Fibroblast of skin of right quadriceps (primary cell): ENCODE measurements at places on chromosomes 5 and 9.

- peak; percentile 33 for DNase-seq
Observed at GRCh38 chr5:141692919-141693725, 11.1 kb upstream of the ARAP3 start.

- no peak for DNase-seq
Observed at GRCh38 chr9:125747765-125748445, 732 bp downstream of the PBX3 start.

DNA sequence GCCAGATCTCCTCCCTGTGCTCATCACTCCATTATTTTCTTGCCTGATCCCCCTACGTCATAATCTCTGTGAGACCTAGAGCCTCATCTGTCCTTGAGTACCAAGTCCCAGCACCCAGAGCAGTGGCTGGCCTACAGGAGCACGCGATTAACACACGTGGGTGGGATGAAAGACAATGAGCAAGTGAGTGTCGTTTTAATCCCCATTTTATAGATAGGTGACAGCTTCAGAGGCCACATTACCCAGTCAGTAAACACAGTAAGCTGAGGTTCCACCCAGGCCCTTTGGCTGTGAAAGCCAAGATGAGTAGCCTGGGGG is 17.3 kb downstream of the TRUB2 start:
- DNase-seq = peak; percentile 12

DNA sequence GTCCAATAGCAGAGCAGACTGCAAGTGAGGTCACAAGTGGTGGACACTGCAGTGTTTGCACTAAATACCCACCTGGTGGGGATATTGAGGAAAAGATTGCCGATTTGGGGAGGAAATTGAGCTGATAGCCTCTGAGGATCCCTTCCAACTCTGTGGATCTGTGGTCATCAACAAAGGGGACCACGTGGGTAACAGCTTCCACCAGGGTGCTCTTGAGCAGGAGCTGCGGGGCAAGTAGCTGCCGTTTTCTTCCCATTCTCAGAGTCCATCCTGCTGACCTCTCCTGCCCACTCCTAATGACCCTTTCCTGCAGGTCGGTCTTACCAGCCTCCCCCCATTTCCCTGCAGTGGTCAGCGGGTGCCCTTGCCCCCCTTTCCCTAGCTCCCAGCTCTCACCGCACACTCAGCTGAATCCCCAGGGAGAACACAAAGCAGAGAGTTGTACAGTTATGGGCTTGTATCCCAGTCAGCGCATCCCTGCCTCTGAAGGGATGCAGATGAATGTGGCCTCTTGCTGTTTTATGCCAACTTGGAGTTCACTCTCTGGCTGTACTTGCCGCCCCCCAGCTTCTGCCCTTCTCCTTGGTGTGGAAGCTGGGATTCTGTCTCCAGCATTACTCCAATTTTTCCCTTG is 18.0 kb downstream of the DAPK1 start:
- DNase-seq = no peak

- peak; percentile 10 for DNase-seq
Observed at GRCh38 chr5:149826574-149826973, 96.5 kb downstream of the PPARGC1B start.

DNA sequence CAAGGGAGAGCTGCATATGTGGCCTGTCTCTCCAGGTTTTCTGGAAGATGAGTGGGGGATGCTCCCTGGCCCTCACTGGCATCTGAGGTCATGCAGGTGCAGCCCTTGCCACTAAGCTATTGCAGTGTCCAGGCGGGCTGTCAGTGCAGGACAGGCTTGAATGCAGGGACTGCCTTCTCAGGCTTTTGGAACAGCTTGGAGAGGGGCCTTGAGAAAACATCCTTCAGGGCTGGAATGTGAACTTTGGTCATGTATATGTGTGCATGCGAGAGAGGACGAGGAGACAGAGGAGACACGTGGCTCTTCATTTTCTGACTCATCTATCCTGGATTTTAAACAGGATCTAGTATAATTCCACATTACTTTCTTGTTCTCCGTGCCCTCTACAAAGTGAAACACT is 90.3 kb downstream of the MACROH2A1 start:
- DNase-seq = peak; percentile 79

GRCh38 chr5:65190328-65191053 is 291.2 kb downstream of the ADAMTS6 start:
- DNase-seq = peak; percentile 99

GRCh38 chr5:57659886-57660285 is 177.3 kb upstream of the ACTBL2 start:
- no peak for DNase-seq

DNA sequence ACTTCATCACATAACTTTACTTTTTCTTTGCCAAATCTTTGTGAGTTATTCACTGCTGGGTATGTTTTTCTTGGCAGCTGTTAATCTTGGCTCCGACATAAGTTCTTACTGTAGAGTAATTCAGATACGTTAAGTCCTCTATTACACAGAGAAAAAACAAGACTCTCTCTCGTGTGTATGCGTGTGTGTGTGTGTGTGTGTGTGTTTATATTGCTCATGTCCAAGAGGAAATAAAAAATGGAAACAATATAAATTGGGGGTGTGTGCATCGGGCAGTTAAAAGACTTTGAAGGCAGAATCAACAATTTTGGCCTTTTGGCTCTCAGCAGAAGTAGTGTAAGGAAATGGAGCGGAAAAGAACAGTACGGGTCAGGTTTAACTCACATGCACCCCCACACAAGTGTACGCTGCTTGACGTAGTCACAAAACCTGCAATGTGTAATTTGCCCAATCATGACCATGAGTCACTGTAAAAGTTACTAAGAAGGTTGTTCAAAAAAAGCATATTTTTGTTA is 67.2 kb upstream of the IFNE start:
- DNase-seq = peak; percentile 96

DNA sequence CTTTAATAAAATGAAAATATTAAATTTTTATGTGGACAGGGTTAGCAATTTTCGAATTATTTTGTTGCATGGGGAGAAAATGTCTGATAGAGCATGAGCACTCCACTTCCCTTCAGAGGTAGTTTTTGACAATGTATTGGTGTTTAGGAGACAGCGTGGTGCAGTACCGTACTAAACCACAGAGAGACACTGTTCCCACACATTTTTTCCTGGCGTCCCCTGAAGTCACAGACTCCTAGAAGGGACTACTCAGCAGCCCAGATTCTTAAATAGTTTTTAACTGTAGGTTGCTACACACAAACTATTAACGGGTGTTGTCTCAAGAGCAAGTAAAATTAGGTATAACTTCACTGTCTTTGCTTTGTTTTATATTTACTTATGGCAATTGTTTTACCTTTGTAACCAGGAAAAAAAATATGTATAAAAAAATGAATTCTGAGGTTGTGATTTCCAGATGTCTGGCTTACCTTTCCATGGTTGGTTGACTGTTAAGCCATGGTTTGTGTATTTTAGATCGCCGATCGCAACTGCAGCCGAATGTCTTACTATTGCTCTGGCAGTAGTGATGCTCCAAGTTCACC is 171.2 kb downstream of the DOCK8 start:
- peak; percentile 47 for DNase-seq

GRCh38 chr9:9799287-9799686 is 813.5 kb downstream of the PTPRD start:
- no peak for DNase-seq

DNA sequence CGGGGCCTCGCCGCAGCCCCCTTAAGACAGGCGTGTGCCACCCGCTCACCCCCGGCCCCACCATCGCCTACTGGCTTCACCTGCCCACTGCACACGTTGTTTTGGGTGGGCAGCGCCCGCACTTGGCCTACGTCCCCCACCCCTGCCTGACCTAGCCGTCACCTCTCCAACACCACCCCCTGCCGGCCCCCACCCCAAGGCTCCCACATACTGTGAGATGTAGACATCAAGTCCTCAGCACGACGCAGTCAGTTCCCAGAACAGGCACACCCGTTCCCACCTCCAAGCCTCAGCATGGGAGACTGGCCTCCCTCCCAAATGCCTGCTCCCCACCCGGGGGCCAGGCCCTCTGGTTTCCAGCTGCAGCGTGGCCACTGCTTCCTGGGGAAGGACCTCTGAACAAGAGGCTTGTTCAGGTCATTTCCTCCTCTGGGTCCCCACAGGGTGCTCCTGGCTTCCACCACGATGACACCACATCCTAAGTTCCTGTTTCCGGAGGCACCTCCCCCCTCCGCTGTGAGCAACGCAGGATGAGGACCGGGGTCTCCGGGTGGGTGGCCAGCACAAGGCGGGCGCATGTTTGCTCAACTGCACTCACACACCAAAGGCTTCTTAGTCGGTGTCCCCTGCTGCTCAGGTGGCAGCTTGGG is 11.3 kb downstream of the DBN1 start:
- DNase-seq = no peak

DNA sequence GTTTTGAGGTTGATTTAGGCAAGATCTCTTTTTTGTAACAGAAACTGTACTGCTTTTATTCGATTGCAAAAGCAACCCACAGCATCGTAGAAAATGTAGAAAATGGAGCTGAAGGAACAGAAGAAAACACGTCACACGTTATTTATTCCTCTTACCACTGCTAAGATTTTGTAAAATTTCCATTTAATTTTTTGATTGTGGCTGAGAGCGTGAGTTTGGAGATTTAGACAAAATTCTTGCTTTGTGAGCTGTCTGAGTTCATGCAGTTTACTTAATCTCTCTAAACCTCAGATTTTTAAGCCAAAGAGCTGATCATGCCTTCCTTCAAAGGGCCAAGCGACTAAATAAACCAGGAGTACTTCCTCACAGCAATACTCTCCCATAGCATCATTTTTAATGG is 24.8 kb downstream of the DPYSL3 start:
- peak; percentile 75 for DNase-seq

GRCh38 chr5:181173420-181174342 is 26.3 kb downstream of the OR2V2 start:
- DNase-seq = peak; percentile 78

DNA sequence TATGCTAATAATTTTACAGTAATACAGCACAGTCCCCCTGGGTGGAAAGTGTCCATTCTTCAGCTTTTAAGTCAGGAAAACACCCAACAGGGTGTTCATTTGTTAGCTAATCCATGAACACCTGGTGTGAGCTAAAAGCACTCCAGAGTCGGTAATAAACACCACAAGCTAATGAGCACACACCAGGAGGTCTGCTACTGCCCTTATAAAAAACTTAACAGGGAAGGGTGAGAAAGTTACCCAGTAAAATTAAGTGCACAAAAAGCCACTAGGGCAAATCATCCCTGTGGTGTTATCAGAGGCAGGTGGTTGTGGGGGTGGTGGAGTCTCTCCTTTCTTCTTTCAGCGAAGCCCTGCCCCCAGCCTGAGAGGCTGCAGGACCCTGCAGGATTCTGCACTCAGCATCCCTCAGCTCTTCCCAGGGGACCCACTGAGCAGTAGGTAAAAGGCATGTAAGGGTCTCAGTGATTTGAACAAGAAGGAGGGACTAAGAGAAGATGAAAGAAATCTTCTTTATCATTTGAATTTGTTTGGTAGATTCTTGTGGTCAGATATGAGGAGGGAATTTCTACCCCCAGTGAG is 14.4 kb downstream of the GDNF start:
- DNase-seq = no peak

DNA sequence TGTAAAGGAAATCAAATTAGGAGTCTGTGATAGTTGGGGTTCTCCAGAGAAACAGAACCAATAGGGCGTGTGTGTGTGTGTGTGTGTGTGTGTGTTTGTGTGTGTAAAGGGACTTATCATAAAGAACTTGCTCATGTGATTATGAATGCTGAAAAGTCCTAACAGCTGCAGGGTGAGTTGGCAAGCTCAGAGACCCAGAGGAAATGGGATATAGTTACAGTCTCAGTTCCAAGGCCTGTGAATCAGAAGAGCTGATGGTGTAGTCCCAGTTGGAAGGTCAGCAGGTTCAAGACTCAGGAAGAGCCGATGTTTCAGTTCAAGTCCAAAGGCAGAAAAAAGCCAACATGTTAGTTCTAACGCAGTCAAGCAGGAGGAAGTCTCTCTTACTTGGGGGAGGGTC is 214.2 kb downstream of the ELAVL2 start:
- DNase-seq = peak; percentile 17

DNA sequence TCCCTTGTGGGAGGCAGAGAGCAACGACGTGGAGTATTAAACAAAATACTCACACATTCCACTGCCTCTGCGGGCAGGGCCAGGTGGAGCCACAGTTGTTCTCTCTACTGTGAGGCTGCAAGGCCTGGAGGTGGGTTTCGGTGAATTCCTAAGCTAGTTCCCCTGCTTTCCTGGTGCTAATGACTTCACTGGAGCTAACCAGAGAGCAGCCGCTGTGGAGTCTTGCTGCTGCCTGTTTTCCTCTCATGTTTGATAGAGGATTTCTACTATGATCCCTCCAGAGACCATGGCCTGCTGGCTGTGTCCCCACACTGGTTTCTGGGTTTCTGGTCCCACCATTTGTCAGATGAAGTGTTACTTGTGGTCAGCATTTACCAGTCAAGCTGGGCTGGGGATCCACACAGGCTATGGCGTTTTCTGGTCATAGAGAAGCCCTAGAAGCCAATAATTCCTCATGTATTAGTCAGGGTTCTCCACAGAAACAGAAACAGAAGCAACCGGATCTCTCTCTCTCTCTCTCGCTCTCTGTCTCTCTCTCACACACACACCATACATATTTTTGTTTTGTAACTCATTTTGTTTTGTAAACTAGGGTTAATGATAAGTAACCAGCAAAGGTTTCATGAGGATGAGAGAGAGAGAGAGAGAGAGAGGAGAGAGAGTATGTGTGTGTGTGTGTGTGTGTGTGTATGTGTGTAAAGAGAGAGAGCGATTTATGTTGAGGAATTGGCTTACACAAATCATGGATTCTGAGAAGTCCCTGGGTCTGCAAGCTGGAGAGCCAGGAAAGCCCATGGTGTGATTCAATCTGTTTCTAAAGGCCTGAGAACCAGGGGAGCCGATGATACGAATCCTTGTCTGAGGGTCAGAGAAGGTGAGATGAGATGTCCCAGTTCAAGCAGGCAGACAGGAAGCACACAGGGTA is 403.0 kb downstream of the GADD45G start:
- peak; percentile 87 for DNase-seq

DNA sequence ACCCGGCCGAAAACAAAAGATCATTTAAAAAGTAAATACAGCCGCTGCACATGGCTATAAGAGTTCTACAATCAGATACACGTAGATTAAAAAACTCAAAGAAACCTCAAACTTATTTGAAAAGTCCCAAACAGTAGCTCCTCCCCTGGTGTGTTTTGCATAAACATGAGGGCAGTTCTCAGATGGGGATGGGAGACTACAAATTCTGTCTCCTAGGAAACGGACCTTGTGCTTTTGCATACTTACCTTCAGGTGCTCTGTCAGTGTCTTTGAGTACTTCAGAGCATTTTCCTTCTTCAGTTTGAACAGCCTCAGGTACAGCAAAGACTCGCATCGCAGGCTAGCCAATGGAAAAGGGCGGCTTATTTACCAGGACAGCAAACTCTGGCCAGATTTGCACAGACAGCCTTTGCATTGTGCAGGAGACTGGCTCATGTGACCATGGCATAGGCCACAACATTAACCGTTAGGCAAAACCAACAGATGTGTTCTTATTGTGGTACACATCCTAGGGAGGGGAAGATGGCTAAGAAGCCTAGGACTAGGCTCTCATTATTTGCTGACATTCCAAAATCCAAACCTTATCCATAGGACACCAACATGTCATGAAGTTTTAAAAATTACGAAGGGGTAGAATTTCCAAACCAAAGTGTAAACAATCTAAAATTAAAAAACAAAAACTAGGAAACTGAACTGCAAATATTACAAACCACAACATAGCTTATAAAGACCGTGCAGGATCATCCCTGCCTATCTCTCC is 12.8 kb downstream of the LEAP2 start:
- DNase-seq = no peak
